Right lobe of liver (tissue), 6 donors: ENCODE measurements at places on chromosomes 1 and 21.

DNA sequence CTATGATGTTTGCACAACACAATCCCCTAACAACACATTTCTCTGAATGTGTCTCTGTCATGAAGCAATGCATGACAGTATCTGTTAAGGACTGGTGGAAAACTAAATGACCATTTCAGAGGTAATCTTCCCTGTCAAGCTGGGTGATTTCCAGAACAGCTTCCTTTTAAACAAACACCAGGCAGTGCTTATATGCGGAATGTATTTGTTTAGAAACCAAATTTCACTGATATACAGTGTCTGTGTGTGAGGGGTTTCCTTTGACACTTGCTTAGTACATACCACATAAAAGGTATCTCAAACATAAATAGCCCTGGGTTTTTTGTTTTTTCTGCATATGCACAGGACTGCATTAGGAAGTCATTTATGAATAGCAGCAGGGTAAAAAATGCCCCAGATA is 95.6 kb downstream of the TGFBR3 start:
- no peak for DNase-seq

DNA sequence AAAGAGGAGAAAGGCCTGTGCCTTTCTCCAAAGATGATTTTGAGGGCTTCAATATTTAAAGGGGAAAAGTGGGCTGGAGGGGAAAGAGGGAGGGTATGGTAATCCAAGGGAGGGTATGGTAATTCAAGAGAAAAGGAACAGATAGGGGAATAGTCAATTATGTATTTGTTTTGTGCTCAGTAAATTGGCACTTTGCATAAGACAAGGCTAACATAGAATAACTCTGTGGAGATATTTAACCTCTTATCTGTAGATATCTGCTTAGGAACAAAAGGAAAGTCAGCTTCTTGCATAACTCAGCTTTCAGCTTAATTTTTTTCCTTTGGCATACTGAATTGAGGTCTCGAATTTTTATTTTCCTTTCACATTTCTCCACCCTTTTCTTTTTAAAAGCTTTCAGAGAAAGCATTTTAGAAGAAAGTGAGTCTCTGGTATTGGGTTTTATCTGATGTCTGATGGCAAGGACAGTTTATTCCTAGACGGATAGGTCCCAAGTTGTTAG is 119.9 kb upstream of the F3 start:
- DNase-seq = no peak

DNA sequence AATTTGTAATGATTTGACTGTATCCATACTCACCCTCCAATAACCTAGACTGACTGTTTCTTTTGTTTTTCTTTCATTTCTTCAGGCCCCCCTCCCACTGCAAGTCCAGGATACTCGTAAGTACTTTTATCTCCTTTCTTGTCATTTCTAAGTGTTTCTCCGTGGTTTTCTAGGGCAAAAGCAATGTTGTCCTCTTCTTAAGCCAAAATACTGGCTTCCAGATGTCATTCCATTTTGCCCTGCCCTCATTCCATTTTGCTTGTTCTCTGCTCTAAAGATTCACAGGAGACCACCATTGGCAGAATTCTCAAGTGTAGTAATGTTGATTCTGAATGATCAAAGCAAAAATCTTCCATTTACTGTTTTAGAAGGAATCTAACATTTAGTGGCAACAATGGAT is 152.8 kb upstream of the UBE2U start:
- DNase-seq = no peak

DNA sequence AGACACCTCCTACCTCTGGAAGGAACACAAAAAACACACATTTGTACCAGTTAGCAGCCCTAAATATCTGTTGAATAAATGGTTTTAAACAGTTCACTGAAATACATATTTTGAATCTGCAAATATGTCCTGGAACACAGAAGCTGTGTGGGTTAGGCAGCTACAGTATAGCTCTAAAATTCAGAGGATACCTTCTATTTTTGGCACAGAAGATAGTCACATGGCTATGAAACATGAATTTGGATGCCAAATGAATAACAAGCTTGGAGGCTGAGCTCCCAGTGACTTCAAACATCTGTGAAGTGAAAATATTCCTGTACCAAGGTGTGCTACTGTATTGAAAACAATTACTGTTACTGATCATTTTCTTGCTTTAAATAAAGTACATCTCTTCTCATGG is 391.5 kb upstream of the ADGRL2 start:
- DNase-seq = no peak

DNA sequence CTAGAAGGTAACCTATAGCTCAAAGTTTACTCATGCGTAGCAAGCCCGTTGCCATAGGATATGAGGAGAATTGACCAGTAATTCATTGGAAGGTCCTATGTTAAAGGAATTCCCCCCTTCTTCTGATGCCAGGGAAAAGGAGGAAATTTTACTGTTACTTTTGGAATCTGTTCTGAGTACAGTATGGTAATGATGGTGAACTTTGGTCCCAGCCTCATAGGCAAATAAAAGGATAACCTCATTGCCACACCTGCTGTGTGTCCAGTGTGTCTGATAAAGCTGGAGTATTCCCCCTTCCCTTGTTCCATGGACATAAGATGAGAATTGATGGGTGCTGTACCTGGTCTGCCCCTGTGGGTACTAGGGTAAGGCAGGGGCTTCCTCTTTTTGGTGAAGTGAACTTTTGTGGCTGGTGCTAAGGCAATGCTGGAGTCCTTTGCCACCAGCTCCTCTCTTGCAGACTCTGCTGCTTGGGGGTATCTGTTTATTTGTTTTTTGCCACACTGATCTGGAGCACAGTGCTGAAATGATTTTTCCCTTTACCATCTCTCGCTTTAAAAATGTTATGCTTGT is 22.2 kb downstream of the MPZ start:
- no peak for DNase-seq

- no peak for DNase-seq
Observed at GRCh38 chr1:223421676-223422075, 28.5 kb downstream of the CCDC185 start.

- DNase-seq = no peak
Observed at GRCh38 chr1:203324105-203325025, 19.0 kb downstream of the BTG2 start.

GRCh38 chr1:235045034-235045690 is 83.5 kb downstream of the TOMM20 start:
- DNase-seq = no peak

DNA sequence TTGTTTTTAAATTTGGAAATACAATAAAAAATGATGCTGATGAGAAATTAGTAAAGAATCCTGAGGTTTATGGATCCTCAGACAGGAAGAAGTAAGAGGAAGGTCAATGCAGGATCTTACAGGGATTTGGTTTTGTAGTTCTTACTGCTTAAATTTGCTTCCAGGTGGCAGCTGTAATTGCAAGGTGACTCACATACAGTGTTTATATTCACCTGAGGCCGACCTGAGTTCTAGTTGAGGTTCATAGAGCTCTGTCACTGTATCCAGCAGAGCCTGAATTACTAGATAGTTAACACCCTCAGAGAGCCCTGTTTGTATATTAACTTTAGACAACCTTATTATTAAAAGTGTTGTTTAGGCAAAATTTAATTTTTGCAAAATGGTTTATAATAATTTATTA is 1.4 kb upstream of the WDR26 start:
- DNase-seq = no peak

- peak; percentile 58 for DNase-seq
Observed at GRCh38 chr1:99264201-99265021, at the start of gene PLPPR4. Gene PLPPR4, plus strand, starts transcription at chr1:99264492. Its CDS starts 102 bp downstream, at chr1:99264594.

DNA sequence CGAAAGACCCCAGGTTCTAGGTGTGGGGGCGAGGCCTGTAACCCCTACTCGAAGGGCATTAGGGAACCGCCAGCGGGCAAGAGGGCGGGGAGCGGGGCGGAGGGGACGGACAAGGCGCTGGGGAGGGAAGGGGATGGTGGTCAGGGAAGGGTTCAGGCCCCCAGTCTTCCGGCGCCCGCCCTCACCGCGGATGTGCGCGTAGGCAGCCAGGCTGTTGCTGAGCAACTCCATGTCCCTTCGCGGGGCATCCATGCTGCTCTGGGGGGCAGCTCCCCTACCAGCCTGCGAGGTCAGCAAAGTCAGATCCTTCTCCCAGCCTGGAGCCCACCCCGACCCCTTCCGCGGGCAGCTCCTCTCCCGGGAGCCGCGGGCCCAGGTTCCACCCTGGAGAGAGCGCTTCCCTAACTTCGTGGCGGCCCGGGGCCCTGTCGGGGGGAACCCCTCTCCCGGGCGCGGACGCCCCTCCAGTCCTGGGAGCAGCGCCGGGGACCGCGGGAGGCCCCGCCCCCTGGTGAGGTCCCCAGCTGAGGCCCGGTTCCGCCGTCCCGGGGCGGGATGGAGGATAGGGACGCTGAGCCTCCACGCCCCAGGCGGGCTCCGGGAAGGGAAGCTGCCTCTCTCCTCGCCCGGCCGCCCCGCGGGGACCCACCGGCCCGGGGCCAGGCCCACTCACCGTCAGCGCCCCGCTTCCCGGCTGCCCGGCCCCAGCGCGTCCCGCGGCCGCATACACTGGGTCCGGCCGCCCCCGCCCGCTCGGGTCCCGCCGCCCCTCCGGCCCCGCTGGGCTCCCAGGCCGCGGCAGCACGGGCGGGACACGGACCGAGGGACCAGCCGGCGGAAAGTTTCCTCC is 434 bp downstream of the EVA1B start:
- peak; percentile 57 for DNase-seq

- no peak for DNase-seq
Observed at GRCh38 chr1:201551877-201552731, 13.2 kb downstream of the NAV1 start.

DNA sequence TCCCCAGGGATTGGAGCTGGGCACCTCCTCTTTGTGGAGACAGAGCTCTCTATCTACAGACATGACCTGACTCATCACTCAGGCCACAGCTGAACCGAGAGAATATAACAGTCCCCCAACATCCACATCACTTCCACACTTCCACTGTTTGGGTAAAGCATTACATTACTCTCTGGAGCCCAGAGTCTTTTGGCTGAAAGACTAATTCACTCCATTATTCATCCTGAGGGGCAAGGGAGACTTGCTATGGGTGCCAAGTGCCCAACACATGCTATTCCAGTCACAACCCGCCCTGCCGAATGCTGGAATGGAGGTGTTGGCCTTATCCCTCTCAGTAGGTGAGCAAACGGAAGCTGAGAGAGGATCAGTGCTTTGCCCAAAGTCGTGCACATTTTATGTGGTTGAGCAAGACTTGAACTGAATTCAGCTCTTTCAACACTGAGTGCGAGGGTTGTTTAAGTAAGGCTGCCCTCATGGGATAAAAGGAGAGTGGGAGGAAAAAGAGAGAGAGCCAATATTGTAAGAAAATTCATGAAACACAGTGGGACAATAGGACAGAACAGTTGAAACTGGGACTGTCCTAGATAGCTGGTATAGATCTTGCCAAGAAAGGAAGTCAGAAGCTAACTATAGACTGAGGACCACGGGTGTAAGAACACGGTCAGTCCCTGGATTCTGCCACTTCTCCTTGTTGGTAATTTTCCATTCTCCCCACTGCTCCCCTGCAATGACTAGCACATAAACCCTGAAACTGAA is 13.5 kb upstream of the CHI3L1 start:
- no peak for DNase-seq

DNA sequence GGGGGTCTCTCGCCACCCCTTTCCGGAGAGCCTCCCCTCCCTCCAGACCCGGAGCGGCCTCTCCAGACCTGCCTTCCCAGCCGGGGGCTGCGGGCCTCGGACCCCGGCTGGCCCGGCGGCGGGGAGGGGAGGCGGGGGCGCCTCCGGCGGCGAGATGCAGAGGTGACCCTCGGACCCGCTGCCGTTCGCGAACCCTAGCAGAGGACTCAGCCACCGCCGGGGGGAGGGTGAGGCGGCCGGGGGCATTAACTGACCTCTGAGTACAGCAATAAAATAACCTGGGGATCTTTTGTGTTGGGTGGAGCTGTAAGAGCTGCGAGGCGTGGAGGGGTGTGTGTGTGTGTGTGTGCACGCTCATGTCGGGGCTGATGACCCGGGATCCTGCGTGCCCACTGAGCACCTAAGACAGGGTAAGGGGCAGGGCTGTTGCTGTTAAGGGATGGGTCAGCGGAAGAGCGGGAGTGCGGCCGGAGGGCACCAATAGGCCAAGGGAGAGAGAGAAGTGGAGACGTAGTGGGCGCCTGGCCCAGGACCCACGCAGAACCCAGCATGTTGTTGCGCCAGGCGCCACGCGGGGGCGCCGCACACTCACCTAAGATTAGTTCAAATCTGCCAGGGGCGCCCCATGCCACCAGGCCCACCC is 6.3 kb downstream of the HAPLN2 start:
- DNase-seq = no peak

- peak; percentile 35 for DNase-seq
Observed at GRCh38 chr1:2934156-2934540, 87.1 kb upstream of the ACTRT2 start.

DNA sequence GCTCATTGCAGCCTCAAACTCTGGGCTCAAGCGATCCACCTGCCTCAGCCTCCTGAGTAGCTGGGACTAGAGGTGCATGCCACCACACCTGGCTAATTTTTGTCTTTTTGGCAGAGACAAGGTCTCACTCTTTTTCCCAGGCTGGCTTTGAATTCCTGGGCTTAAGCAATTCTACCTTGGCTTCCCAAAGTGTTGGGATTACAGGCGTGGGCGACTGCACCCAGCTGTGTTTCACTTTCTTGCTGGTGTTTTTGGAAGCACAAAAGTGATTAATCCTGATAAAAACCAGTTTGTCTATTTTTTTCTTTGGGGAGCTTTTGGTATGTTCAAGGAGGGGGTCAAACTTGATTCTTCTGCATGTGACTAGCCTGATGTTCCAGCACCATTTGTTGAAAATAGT is 19.3 kb downstream of the RNF11 start:
- no peak for DNase-seq

DNA sequence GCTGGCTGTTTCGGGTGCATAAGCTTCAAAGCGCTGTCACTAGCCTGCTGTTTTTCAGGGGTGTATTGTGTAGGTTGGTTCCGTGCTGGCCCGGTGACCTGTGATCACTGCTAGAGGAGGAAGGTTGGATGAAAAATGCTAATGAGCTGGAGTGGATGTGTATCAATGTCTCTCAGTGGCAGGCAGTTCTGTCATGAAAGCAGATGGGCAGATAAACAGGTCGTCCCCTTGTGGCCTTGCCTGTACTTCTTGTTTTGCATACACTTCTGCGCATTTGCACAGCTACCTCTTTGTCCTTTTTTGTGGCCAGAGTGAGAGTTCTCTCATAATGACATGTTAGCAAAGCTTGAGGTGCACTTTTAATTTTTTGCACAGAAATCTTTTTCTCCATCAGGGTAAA is 2.9 kb downstream of the SELENON start:
- DNase-seq = no peak

- no peak for DNase-seq
Observed at GRCh38 chr1:8938232-8938999, 7.3 kb upstream of the CA6 start.

- no peak for DNase-seq
Observed at GRCh38 chr1:191125950-191126349, 648.3 kb upstream of the BRINP3 start.

DNA sequence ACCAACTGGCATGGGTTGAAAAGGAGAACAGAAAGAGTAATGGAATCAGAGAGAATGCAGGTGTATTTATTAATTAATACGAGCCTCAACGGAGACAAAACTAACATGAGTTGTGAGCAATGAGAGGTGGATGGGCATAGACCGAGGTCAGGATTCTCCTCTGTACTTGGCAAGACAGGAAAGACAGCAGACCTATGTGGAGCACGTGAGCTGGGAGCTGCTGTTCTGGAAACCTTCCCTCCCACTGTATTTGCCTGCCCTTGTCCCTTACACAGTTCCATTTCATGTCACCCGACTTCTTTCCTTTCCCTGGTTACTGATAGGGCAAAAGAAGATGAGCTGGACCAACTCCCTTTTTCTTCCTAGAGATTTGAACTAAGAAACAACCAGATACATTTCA is 110.9 kb downstream of the MRPS6 start:
- no peak for DNase-seq
